Skeletal muscle cell (primary cell): ENCODE measurements at places on chromosomes 11 and 22.

- DNase-seq: no peak
Measured at GRCh38 chr22:36758792-36759271, 17.1 kb downstream of the IFT27 start.

DNA sequence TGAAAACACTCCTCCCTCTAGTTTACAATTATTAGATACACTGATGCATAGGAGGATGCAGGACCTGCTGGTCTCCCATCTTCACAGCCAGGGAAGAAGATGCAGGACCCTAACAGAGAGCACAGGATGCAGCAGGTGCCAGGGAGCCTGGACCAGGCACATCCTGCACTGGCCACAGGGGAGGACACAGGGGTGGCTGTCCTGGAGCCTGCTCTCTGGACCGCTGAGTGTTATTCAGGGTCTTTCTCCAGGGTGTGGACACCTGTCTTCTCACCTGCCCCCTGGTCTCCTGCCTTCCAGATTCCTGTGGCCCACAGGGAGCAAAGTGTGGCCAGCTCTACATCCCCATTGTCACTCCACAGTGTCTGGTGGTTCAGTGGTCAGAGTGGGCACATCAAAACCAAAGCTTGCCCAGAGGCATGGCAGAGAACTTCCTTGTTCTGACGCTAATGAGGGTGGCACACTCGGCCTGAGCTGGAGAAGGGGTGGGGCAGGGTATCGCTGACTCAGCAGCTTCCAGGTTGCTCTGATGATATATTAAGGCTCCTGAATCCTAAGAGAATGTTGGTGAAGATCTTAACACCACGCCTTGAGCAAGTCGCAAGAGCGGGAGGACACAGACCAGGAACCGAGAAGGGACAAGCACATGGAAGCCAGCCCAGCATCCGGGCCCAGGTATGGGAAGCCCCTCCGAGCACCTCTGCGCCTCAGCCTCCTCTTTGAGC is at the start of gene APOBEC3A:
TSS of gene APOBEC3A (plus strand) at position 564 of the 725 bp plus-strand sequence. CDS start at position 647, 83 bp downstream.
- no peak for DNase-seq

DNA sequence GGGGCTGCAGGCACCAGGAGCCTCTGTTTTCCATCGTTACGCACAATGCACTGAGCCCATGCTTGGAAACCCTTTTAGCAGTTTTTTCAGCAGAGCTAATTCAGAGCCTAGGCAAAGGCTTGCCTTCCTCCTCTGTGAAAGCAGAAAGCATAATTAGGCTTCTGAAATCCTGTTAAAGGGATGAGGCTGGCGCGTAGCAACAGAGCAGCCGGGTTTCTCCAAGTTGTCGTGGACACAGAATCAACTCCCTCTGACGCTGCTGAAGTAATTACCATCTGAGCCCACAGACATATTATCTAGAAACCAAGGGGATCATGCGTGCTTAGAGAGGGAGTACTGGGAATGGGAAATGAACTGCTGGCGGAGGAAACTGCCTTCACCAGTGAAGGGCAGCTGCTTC is 85.4 kb downstream of the MYO18B start:
- DNase-seq: no peak

GRCh38 chr11:105357764-105358163 is 218.2 kb upstream of the CARD18 start:
- no peak for DNase-seq

DNA sequence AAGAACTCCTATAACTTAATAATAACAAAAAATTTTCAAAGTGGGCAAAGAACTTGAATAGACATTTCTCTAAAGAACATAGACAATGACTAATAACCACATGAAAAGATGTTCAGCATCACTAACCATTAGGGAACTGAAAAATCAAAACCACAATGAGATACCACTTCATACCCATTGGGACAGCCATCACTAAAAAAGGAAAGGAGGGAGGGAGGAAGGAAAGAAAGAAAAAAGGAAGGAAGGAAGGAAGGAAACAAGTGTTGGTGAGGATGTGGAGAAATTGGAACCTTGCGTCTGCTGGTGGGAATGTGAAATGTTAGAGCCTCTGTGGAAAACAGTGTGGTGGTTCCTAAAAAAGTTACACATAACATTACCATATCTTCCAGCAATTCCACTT is 55.8 kb downstream of the MS4A13 start:
- DNase-seq: no peak

DNA sequence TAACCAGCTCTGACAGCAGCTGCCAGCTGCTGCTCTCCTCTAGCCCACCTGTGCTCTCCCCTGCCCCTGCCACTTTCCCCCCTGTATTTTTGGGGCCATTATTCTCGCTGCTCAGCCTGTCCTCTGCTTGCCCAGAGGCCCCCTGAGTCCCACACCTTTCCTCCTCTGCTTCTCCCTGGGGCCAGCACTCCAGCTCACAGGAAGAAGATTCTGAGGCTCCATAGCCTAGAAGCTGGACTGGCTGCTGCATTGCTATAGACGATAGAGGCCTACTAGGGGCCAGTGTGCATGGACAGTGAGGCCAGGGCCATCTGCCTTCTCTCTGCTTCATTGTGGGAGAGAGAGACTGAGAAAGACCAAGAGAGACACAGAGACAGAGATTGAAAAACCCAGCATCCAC is 679 bp downstream of the OMP start:
- no peak for DNase-seq

GRCh38 chr11:22828373-22828772 is 1.2 kb downstream of the SVIP start:
- no peak for DNase-seq

DNA sequence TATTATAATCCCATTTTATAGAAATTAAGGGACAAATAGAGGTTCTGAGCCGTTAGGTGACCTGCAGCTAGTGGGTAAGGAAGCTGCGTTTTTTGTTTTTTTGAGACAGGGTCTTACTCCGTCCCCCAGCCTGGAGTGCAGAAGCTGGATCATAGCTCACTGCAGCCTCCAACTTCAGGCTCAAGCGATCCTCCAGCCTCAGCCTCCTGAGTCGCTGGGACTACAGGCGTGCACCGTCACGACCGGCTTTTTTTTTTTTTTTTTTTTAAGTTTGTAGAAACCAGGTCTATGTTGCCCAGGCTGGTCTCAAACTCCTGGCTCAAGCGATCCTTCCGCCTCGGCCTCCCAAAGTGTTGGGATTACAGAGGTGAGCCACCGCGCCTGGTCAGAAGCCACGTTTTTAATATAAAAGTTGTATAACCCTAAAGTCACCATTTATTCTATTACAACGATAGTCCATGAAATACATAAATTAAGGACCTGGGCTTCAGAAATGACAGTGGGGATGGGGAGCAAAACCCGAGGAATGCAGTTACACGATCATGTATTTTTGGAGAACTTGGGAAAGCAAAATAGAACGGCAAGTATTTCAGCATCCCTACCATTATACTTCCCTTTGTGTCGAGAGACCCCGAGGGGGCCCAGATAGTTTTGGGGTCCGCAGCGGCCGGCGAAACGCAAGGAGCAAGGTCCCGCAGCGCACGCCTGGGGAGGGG is 638 bp downstream of the SAAL1 start:
- no peak for DNase-seq

GRCh38 chr11:2318707-2319106 is 16.9 kb downstream of the TSPAN32 start:
- no peak for DNase-seq

DNA sequence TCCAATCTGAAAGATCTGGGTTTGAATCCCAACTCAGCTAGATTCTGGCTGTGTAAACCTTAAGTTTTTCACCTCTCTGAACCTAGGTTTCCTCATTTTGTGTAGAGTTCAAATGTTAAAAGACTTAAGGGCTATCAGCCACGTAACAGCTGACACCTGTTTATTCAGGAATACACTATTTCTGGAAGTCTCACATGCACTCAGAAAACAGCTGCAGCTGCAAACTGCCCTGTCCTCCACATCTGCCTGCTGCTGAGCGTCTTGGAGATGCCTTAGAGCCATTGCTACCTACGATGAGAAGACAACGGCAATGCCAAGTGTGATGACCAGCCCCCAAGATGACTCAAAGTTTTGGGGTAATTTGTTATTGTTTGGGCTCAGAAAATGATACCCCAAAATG is 6.7 kb upstream of the TRIM44 start:
- DNase-seq: no peak

- DNase-seq: no peak
Measured at GRCh38 chr11:32870676-32871075, 21.9 kb upstream of the QSER1 start.

DNA sequence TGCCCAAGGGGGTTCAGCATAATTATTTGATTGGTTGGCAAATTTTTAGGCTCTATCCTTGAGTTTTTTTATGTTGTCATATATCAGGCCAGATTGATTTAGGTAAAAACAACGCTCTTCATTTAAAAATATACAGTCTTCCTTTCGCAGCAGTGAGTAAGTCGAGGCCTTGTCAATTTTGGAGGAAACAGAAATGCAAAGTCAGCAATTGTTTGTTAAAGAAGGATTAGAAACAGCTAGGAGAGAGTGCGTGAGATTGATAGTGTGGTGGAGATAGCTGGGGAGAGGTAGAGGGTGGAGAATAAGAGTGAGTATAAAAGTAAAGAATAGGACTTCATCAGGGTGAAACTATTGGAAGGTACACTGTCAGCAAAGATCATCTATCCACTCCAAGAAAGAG is 830.8 kb downstream of the LUZP2 start:
- no peak for DNase-seq

DNA sequence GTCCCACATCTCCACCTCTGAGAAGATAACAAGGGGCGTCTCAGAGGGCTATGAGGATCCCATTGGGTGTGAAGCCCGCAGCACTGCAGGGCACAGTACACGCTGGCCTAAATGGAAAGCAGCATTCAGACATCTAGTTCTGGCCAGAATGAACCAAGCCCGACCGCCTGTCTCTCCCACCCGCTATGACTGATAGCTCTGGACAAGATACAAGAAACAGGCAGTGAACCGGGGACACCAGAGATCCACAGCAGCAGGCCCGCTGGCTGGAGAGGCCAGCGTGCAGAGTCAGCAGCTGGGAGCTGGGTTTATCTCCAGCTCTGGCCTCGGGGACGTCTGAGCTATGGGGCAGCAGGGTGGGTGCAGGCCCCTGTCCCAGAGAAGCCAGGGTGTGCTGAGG is 9.6 kb downstream of the CERK start:
- DNase-seq: no peak

GRCh38 chr11:113384551-113384950 is 3.0 kb upstream of the ANKK1 start:
- peak; percentile 83 for DNase-seq

GRCh38 chr22:28670161-28670560 is 9.5 kb downstream of the TTC28 start:
- no peak for DNase-seq

DNA sequence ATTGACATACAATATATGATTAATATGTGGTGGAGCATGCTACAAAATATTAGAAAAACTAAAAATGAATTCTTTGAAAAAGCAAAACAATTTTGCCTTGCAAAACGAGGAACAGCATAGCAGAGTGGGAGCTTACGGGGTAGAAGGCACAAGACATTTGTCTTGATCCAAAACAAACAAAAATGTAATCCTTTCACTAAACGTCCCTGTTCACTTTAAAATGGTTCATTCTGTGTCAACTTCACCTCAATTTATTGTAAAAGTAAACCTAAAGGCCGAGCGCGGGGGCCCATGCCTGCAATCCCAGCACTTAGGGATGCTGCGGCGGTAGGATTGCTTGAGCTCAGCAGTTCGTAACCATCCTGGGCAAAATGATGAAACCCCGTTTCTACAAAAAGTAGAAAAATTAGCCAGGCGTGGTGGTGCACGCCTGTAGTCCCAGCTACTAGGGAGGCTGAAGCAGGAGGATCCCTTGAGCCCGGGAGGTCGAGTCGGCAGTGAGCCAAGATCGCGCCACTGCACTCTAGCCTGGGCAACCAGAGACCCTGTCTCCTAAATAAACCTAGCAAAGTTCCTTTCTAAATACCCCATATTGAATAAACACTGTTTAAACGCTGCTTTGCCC is 2.0 kb downstream of the PRDM10 start:
- DNase-seq: no peak

DNA sequence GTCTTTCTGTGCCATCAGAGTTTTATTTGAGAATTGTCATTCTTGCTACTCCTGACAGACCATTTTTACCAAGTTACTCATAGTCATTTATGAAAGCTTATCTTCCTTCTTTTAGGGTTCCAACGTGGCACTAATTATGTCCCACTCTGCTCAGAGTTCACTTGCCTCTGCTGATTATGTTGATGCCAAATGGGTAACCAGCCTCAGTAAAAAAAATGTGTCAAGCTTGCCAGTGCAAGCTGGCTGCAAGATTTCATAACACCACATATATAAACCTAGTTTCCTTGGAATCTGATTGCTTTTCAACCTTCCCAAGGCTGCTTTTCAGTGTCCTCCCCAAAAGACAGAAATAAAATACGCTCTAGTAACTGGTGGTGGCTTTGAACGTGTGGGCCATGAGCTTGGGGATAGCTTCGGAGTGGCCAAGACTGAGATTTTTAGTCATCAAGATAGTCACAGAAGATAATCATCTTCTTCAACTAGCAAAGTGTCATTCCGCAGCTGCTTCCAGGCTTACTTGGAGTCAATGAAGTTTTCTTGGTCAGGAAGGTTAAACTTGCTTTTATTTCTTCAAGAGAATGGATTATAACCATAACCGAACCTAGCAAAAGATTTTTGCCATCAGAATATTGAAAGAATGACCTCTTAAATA is 29.5 kb upstream of the APOA1 start:
- no peak for DNase-seq

- no peak for DNase-seq
Measured at GRCh38 chr11:76166314-76166713, 40.0 kb downstream of the WNT11 start.

- DNase-seq: no peak
Measured at GRCh38 chr11:121792185-121792584, 323.8 kb downstream of the BLID start.

GRCh38 chr11:59767225-59767611 is 12.0 kb downstream of the STX3 start:
- no peak for DNase-seq

DNA sequence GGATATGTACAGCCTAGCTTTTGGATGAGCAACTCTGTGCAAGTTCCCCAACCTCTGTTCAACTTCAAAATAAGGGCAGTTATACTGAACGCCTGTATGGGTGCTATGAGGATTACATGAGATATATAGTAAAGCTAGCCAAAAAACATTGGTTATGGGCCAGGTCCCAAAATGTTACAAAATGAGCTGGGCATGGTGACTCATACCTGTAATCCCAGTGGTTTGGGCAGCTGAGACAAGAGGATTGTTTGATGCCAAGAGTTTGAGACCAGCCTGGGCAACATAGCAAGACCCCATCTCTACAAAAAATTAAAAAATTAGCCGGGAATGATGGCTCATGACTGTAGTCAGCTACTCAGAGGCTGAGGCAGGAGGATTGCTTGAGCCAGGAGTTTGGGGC is 118.4 kb downstream of the TEAD1 start:
- no peak for DNase-seq

- no peak for DNase-seq
Measured at GRCh38 chr22:30572210-30572609, 2.3 kb downstream of the GAL3ST1 start.

GRCh38 chr11:79362821-79363220 is 78.0 kb downstream of the TENM4 start:
- DNase-seq: no peak
